T-cell (primary cell): ENCODE measurements at places on chromosomes 7 and 10.

GRCh38 chr7:104536956-104537355, 208.6 kb downstream of the LHFPL3 start:
- no peaks in the 10 kb centered on the region for H3K36me3 ChIP-seq
- no peak overlapping the region for H3K4me3 ChIP-seq
- no peak overlapping the region for H3K27ac ChIP-seq
- H3K27me3 ChIP-seq, result no peaks in the 10 kb centered on the region
- no peaks in the 10 kb centered on the region for H3K4me1 ChIP-seq

DNA sequence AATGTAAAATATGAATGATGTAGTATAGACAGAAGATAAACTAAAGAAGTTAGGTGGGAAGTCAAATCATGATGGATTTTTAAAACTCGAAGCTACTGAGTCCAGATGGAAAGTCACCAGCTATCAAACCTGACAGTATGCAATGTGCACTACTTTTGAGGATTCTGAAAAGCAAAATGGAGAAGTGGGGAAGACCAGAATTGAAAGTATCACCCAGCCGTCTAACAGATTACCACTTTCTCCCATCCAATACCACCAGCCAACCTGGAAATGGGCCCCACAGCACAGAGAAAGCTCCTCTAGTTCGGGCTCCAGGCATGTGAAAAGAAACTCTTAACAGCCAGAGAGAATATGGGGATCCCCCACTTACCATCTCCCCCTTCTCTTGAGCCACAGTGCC, 67.9 kb upstream of the SRRM3 start:
- no peak for DNase-seq
- no peak overlapping the region for H3K4me3 ChIP-seq
- no peak overlapping the region for H3K27ac ChIP-seq
- no peaks in the 10 kb centered on the region for H3K36me3 ChIP-seq
- peaks cover 10% of the 10 kb centered on the region for H3K4me1 ChIP-seq
- no peaks in the 10 kb centered on the region for H3K27me3 ChIP-seq

DNA sequence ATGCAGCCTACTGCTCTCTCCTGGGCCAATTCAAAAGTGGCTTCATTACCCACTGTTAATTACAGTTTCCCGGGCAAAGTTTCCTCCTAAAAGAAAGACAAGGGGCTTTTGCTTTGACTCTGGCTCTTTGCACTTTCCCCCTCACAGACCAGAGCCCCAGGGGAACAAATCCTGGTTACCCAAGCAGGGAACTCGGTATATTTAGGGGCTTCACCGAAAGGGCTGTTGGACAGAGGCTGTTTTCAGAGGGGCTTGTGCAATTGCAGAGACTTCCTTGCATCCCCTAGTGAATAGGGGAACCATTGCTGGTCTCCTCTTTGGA, 7.0 kb downstream of the CPA1 start:
- no peak overlapping the region for H3K27ac ChIP-seq
- no peaks in the 10 kb centered on the region for H3K36me3 ChIP-seq
- H3K4me1 ChIP-seq, result no peaks in the 10 kb centered on the region

DNA sequence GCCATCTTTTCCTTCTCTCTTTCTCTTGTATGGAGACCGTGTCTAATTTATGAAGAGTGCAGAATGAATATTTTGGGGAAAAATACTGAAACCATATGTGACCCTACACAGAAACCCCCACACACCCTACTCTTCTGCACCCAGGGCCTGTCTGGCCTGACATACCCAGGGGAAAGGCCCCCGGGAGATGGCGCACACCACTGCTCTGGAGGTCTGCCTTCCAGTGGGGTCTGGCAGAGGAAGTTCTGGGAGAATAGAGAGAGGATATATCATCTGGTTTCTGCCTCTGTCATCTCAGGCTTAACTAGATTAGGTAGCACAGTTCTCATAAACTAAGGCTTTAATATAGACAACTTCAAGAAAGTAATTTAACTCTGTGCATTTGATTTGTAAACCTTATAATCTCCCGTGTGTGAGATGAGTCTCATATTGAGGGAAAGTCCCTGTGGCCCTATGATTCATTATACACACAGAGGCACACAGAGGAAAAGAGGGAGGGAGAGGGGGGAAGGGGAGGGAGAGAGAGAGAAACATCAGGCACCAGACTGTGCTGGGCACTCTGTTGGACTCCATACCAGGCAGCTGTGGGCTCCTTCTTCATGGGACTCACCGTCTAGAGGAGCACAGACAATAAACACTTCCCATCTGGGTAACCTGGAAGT, 123.3 kb downstream of the AOAH start:
- no peak overlapping the region for H3K4me3 ChIP-seq
- H3K4me1 ChIP-seq, result peaks cover 21% of the 10 kb centered on the region
- no peak overlapping the region for H3K27ac ChIP-seq
- H3K27me3 ChIP-seq, result no peaks in the 10 kb centered on the region

DNA sequence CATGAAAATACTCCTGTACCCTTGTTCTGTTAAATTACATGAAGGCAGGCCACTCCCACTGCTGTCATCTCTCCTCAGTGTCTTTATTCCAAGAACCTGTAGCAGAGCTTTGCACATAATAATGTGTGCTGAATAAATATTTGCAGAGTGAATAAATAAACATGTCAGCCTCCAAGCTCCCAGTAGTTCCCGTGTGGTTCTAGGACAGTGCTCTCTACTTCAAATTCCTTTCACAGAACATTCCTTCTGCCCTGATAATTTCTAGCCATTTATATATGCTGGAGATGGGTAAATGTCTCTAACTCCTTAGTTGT, 20.3 kb upstream of the HYAL4 start:
- no peaks in the 10 kb centered on the region for H3K27me3 ChIP-seq
- H3K4me3 ChIP-seq, result no peak overlapping the region
- H3K27ac ChIP-seq, result no peak overlapping the region
- H3K4me1 ChIP-seq, result no peaks in the 10 kb centered on the region
- no peak for DNase-seq

GRCh38 chr10:67280405-67280804, 354.6 kb downstream of the LRRTM3 start:
- no peak overlapping the region for H3K4me3 ChIP-seq
- H3K27me3 ChIP-seq, result no peaks in the 10 kb centered on the region
- H3K4me1 ChIP-seq, result no peaks in the 10 kb centered on the region
- H3K36me3 ChIP-seq, result no peaks in the 10 kb centered on the region
